ENCODE measurements at places on chromosomes 16 and 17. TPM values are rescaled to one million over a fixed set of nuclear protein-coding genes. Genes with fewer than 3 reads are reported as not detected.

HOXB7 gene
- total RNA-seq, result 1.0 TPM

- no peak for DNase-seq
These were observed 42.8 kb downstream of the SPOP start for GRCh38 chr17:49635121-49635520.

MYH8 gene
- total RNA-seq, result not detected

KRTAP2-3 gene
- total RNA-seq, result not detected

RASL10B gene
- 5.6 TPM for total RNA-seq

MAF gene
- 23.2 TPM for total RNA-seq

MON1B gene
- total RNA-seq, result 8.4 TPM

KCNJ18 gene
- not detected for total RNA-seq

DNA sequence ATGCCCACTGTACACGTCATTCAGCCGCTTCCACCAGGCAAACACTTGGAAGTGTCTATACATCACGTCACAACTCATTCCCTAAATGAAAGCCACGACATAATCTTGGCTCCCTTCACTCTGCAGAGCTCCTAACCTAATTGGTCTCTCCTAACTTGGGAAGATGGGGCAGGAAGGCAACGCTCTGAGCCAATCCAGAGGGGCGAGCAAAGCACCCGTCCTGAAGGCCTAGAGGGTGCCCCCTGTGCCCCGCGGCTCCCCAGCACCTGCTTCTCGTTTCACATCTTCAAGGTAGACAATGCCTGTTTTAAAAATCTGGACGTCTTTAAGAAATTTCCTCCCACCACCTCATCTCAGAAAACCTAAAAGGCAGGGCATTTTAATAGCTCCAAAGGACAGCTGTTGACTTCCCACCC, 1.0 kb downstream of the CSNK2A2 start:
- no peak for DNase-seq

DNA sequence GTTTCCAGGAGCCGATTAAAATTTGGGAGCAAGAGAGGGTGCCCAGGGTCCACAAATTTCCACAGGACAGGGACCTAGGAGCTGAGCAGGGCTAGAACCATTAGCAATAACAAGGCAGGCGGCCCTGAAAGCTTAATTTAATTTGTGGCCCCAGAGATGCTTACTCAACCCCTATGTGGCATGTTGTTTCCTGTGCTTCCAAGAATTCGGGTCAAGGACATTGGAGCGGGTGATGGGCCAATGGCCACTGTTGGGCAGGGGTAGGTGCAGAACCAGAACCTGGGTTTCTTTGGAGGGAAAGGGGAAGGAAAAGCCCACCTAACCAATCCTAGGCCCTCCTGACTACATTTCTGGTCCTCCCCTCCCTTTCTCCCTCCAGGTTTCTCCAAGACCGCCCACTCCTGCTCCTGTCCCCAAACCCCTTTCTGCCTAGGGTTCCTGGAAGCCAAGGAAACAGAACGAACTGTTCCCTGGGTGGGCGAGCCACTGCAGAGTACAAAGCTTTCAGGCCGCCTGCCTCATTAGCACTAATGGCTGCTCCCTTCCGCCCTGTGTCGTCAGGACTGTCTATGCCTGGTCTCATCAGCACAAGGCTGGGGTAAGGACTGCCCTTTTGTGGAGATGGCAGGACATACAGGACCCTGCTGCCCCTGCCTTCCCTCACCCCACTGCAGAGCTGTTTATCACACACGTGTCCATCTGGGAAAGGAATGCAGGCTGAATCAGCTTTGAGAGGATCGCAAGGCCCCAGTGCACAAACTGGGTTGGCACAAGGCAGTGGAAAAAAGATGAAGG, 581 bp upstream of the AGRP start:
- DNase-seq, result no peak

RND2 gene
- 4.1 TPM for total RNA-seq

FOXO3B gene
- 8.9 TPM for total RNA-seq

- DNase-seq, result no peak
These were observed 1.3 kb downstream of the ERAL1 start for GRCh38 chr17:28856028-28856574.
